ENCODE measurements at places on chromosomes 2 and 18. TPM values are rescaled to one million over a fixed set of nuclear protein-coding genes. Genes with fewer than 3 reads are reported as not detected.

PRSS56 gene
- not detected for total RNA-seq

GULP1 gene
- 135 TPM for total RNA-seq

GRCh38 chr2:178628605-178629004 is 148.3 kb downstream of the PLEKHA3 start:
- DNase-seq: no peak

SLC14A1 gene
- total RNA-seq: 5.1 TPM

FAP gene
- 21.1 TPM for total RNA-seq
